ENCODE measurements at places on chromosomes 2 and 18.

GRCh38 chr2:144201868-144202468 is 318.0 kb downstream of the ZEB2 start:
- DNase-seq: no peak

DNA sequence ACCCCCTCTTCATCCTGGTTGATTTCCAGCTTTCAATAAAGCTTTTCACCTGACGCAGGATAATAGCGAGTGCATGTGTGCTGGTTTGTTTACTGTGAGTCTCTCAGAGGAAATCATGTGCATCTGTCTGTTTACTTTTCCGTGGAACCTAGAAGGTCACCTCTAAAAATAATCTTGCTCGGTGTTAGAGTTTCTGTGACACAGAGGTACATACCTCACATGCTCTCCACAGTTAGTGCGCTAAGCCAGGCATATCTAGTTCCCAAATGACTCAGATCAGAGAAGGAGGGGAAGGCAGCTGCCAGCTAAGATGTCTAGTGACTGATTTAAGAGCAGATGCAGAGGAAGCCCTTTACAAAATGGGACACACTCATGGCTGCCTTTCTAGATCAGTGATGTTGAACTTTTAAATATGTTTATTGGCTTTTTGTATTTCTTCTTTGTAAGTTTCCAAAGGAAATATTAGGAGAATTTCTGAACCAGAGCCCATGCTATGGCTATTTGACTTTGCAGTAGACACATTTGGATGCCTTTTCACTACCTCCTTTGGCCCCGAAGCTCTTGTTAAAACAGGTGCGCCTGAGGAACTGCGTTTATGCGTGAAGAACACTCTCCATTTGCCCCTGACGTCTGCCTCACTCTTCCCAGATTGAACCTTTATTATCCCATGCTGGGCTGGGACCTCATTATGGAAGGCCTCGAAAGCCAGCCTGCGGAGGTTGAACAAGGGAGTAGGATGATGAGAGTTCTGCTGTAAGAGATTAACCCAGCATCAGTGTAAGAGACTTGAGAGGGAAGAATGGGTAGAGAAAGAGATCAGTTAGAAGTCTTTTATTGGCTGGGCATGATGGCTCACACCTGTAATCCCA is 145.6 kb downstream of the FAM161A start:
- DNase-seq: no peak

- DNase-seq: no peak
Measured at GRCh38 chr2:204365811-204366210, 179.5 kb upstream of the PARD3B start.

DNA sequence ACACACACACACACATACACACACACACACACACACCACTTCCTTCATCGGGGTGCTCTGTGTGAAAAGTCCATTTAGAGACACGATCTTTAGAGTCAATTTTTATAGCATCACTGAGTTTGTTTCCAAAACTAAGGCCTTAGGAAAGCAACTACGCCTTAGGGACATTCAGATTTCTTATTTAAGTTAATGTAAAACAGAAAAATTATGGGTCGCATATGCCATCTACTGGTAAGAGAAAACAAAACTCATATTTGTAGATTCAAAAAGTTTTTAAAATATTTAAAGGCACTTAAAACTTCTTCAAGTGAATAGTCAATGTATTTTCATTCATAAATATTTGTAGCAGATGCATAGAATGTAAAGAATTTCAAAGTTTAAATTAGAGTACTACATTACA is 166.2 kb downstream of the ATAD2B start:
- DNase-seq: no peak

DNA sequence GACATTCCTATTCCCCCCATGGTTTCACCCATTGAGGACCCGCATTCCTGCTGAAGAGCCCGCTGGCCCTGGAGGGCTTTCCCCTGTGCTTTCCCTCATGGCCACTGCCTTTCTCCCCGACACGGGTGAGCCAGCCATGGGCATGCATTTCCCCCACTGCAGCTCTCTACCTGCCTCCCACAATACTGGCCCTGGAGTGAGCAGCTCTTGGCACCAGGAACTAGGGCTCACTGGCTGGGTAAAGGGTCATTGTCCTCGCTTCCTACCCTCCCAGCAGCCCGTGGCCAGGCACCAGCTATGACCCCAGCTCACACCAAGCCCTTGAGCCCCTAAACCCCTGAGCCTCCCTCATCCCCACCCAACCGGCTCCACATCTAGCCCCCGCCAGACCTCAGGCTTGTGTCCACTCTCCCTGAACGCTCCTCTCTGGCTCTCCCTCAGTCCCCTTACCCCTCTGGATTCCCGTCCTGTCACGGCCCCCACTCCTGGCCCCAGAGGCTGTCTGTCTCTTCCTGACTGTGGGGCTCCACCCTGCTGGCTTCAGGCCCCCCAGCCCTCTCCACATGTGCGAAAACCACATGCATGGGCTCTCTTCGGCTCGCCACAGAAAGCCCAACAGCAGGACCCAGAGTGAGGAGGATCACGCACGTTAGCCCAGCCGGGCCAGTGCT is 199.8 kb downstream of the ZFP36L2 start:
- DNase-seq: no peak

DNA sequence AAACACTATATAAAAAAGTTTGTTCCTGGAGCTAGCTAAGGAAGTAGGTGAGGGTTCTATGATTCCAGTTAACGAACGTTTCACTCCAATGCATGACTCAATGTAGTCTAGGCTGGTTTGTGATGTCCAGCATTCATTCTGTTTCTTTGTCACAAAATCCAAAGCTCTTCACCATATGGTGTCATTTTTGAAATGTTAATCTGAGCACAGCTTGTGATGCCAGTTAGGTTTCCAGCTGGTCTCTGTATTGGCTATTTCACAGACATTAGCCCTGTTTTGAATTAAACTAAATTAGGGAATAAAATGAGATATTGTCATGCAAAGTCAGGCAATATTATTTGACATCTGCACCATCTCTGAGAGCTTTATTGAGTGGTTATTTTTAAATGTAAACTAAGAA is 159.4 kb downstream of the RBM43 start:
- no peak for DNase-seq

- no peak for DNase-seq
Measured at GRCh38 chr2:637406-637776, 39.8 kb downstream of the TMEM18 start.

GRCh38 chr2:110105183-110105582 is 10.4 kb downstream of the MALL start:
- no peak for DNase-seq

DNA sequence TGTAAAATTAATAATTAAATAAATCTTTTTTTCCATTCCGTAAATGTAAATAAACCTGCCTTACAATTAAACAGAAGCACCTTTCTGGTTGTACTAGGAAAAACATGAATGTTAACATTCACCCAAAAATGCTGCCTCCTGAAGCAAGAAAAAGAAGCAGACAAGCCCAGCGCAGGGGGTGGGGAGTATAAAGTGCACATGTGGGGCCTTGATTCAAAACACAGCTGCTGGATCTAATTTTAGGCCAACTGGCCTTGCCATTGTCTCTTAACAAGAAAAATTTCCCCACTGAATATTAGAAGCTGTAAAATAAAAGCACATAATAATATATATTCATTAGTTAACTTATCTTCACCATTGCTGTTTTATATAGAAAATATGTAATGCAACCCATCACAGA is 28.3 kb downstream of the TCF4 start:
- no peak for DNase-seq

GRCh38 chr2:7599462-7600258 is 682.4 kb downstream of the RNF144A start:
- DNase-seq: no peak

- no peak for DNase-seq
Measured at GRCh38 chr2:199216253-199216652, 241.5 kb downstream of the SATB2 start.

- no peak for DNase-seq
Measured at GRCh38 chr2:207845202-207845864, 75.6 kb upstream of the FZD5 start.

DNA sequence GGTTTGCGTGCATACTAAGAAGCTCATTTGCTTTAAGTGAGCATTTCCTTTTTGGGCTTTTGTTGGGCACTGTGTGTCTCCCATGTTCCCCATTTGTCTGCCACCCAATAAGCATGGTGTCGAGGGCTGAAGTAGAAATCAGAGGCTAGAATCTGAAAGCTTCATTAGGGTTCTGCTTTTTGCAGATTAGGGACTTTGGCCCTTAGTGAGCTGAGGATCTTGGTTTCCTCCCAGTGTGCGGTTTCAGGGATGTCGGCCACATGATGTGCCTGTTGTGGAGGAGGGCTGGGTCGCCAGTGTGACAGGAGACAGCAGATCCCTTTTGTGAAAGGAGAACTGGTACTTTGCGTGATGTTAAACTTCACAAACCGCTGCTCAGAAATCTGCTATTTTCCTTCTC is 41.1 kb downstream of the PLEKHB2 start:
- no peak for DNase-seq

GRCh38 chr2:106338043-106338442 is 130.2 kb downstream of the RGPD3 start:
- no peak for DNase-seq

DNA sequence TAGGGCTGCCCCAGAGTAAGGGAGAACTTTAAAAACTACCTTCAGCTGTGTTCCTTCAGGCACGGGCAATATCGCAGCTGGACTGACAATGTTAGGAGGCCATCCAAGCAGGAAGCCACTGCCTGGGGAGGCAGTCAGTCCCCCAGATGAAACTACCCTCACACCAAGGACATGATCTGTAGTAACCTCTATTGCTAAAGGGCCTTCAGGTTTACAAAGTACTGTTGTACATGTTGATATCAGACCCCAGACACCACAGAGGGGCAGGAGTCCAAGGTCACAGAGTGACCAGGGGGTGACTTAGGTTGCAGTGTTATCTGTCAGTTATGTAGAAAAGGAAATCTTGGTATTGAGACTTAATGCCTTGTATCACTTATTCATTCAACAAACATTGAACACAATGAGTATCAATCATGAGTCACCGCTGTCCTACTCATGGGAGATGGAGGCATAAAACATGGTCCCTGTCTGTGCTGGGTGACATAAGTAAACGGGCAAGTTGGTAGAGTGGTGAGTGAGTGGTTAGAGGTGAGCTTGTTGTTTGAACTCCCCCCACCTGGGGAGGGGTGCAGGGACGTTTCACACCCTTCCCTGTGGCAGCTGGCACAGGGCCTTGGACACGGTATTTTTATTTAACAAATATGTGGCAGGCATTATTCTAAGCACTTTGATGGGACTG is 7.1 kb downstream of the CABLES1 start:
- DNase-seq: no peak

GRCh38 chr2:159773426-159773825 is 24.6 kb downstream of the CD302 start:
- no peak for DNase-seq

DNA sequence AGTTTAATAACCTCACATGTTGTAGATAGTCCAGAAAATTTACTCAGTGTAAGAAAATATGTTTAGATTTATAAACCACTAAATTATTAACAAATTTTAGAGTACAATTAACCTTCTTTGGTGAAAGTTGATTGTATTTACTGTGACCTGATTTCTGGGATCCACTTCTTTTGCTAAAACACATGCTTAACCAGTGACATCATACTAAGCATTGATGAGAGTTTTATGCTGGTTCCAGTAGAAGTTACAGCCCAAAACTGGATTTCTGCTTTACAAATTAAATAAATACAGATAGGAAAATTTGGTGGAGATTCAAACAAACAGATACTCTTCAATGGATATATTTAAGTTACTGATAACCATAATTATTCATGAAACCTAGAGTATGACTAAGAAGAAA is 40.9 kb downstream of the RBBP8 start:
- no peak for DNase-seq

DNA sequence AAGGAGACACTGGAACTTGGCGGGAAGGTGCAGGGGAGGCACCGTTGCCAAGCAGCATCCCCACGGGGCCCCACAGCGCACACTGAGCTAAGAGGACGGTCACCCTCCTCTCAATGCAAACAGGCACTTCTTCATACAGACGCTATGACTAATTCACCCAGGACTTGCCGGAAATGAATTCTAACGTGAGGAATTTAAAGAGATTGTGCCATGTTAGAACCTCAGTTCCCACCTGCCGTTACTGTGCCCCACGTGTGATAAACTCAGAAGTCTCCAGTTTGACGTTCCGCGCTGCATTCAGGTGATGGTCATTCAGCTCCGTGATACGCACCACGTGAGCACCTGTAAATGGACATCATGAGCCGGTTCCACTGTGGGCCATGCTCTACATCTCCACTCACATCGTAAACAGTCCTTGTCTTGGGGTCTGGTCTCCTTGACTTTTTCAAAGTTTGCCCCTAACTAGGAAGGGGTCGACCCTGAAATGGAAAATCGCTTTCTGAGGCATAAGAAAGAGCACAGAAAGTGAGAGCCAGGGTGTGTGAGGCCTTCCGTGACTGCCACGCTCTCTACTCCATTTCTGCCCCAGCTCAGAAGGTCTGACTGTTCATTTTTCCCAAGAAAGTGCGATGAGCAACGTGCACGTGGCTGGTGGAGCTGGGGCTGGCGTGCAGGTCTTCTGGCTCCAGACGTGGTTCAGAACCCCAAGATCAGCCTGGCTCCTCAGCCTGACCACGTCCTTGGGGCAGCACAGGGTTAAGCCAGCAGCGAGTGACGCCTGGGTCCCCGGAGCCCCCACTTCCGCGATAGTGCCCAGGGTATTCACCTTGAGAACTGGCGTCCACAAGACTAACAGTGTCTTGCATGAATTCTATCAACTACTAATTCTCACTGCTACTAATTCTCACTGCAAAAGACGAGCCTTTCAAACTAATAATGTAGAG is 35.1 kb downstream of the TMEM18 start:
- no peak for DNase-seq

- no peak for DNase-seq
Measured at GRCh38 chr2:47903781-47904490, 2.4 kb downstream of the FBXO11 start.

GRCh38 chr2:170818752-170819470 is 2.2 kb downstream of the GAD1 start:
- no peak for DNase-seq

- DNase-seq: no peak
Measured at GRCh38 chr2:182713601-182714000, 2.5 kb upstream of the DNAJC10 start.

Data from cardiac septum (tissue), 1 donor.